ENCODE measurements at places on chromosomes 4 and X.

DNA sequence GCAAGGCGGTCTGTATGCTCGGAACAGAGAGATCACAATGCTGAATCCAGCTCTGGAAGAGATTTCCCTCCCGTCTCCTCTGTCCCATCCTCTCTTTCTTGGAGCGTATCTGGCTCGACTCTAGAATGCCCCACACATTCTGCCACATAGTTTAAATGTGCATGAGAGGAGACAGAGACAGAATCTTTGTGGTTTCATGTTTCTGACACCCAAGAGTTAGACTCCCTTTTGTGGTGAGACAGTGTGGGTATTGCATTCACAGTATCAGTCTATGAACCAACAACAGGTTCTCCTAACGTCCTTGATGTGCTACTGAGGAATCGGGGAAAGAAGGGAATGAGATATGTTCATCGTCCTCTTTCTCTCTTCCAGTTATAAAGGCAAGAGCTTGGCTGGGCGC is 25.3 kb downstream of the FAM47E start:
- no peak for DNase-seq

DNA sequence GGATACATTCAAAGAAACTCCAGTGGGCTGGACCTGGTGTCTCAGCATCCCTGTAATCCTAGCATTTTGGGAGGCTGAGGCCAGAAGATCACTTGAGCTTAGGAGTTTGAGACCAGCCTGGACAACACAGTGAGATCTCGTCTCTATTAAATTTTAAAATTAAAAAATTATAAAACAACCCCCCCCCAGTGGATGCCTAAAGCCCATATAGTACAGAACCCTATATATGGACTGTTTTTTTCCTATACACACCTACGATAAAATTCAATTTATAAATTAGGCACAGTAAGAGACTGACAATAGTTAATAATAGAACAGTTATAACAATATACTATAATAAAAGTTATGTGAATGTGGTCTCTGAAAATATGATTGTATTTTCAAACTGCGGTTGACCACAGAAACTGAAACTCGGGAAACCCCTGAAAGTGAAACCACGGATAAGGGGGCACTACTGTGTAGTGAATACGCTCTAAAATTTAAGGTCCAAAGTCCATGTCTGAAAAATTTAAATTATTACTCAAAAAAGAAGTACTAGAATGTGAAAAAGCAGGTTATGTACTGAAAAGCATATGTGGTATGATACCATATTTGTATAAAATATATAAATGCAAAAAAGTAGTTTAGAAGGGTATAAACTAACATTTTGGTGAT is 2.0 kb downstream of the SMIM14 start:
- no peak for DNase-seq

GRCh38 chrX:115966920-115967319 is 203.6 kb upstream of the AGTR2 start:
- DNase-seq: no peak

- no peak for DNase-seq
Observed at GRCh38 chr4:176404621-176405020, 84.9 kb downstream of the SPCS3 start.

DNA sequence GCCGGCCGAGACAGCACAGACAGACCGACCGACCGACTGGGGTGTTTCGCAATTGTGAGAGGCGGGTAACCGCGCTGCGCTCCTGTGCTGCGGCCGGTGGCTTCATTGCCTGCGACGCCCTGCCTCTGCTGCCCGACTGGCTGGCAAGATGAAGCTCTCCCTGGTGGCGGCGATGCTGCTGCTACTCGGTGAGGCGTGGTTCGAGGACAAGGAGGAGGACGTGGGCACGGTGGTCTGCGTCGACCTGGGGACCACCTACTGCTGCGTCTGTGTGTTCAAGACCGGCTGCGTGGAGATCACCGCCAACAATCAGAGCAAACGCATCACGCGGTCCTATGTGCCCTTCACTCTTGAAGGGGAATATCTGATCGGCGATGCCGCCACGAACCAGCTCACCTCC is 565.7 kb upstream of the SMIM31 start:
- DNase-seq: no peak

DNA sequence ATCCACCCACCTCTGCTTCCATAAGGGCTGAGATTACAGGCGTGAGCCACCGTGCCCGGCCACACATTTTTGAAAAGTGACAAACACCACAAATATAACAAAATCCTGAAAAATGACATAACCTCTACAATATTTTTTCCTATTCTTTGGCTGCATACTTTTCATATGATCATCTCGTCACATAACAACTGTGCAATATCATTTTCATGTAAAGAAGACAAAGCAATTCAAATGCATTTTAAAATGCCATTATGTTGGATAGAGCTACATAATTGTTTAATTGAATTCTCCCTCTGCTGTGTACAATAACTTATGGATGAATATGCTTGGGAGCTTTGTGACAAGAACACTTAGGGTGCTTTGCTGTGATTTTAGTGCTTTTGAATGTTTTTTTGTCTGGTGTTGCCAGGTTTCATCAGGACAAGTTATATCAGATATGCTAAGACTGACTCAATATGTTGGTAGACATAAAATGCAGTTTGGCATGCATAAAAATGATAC is 132.9 kb downstream of the CHIC2 start:
- DNase-seq: no peak

DNA sequence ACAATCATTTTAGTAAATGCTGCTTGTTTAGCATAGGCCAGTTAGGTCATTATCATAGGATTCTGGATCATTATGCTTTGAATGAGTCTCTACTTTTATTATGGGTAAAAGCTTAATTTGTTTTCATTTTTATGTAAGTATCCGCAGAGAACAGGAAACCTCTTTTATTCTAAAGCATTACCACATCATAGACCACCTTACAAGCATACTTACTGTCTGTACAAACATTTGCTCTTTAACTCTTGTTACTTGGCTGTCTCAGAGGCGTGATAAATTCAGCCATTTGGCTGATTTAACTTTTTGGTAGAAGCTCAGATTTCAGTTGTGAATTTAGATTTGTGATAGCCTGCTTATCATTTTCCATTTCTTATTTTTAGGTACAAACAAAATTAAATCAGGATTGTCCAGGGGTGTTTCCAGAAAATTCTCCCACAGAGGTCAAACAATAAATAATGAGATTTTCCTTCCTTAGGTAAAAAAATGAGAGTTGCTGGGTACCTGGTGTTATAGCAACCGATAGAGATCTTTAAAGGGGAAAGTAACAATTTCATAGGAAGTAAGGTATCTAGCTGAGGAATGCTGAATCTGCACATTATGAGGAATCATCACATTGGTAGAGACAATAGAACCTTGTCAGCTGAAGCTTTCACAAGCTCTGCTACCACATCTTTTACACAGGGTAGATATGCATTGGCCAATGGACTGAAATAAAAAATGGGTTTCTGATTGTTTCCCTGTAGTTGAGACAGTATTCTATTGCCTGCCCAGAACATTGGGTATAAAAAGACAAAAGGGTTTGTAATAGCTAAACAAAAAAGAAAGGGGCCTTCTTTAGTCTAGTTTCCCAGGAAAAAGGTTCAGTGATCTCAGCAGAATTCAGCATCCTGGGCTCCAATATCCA is 62.5 kb downstream of the NDNF start:
- no peak for DNase-seq

GRCh38 chr4:125789023-125789422 is 474.3 kb downstream of the FAT4 start:
- DNase-seq: no peak

DNA sequence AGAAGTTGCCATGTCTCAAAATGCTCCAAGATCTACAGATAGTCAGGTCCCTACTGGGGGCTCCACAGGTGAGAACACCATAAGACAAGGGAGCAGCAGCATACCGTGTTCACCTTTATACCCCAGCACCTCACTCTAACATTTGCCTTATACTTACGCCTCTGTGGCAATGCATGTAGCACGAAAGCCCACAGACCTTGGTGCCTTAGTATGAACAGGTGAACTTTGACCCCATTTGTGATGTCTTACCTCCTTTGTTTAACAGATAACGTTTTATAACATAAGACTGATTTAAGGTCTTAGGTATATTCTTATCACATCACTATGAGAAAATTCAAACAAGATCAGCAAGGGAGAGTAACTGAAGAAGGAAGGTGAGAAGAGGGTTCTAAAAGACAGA is 128.8 kb downstream of the ARX start:
- no peak for DNase-seq

DNA sequence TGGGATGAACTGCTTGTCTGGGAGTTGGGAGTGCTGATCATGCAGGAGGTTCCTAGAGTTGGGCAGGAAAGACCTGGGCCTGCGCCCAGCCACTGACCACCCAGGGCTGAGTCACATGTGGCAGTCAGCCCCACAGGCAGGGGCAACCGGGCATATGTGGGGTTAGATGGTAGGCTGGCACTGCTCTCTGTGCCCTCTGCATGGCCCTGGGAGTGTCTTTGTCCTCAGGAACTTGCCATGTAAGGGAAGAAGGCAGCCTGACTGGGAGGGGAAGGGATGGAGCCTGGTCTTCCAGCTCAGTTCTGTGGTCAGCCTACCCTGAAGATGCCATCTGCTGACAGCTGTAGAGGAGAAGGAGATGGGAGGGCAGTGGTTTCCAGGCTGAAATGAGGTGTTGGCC is 70.2 kb upstream of the EFNB1 start:
- DNase-seq: no peak

- no peak for DNase-seq
Observed at GRCh38 chr4:163440040-163440439, 33.5 kb downstream of the TKTL2 start.
